Cerebellar nuclear complex (tissue), 1 donor: ENCODE measurements at places on chromosomes 16 and 17.

- DNase-seq = no peak
Observed at GRCh38 chr17:1871756-1872155, 42.0 kb downstream of the RPA1 start.

DNA sequence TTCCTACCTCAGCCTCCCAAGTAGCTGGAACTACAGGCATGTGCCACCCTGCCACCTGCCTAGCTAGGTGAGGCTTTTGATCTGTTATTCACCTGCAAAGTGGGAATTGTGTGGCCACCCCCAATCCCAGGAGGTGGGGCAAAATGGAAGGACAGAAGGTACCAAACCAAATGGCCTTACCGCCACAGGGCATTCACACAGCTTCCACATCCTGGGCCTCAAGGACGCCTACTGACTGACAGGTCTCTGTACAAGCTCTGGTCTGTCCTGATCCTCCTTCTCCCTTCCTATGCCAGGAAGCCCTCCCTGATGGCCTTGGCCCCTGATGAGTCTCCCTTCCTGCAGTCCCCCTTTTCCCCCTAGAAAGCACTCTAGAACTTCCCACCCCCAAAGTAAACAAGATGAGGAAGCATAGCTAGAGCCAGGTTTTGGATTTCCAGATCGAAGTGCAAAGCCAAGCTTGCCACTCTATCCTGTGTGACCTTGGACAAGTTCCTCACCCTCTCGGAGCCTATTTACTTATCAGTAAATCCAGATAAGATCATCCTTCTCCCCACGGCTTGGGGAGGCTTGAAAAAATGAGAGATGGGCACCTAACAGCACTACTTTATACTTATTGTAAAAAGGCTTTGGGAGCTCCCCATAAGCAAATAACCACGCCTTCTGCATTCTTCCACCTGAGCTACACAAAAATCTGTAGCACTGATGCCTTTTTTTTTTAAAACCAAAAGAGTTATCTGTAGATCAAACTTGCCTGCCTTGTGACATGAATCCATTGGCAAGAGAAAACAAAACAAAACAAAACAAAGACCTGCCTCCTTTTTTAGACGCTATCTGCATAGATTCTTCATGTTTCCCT is 4.5 kb downstream of the PLLP start:
- no peak for DNase-seq

GRCh38 chr17:63945784-63946439 is 13.8 kb upstream of the CD79B start:
- DNase-seq = no peak

DNA sequence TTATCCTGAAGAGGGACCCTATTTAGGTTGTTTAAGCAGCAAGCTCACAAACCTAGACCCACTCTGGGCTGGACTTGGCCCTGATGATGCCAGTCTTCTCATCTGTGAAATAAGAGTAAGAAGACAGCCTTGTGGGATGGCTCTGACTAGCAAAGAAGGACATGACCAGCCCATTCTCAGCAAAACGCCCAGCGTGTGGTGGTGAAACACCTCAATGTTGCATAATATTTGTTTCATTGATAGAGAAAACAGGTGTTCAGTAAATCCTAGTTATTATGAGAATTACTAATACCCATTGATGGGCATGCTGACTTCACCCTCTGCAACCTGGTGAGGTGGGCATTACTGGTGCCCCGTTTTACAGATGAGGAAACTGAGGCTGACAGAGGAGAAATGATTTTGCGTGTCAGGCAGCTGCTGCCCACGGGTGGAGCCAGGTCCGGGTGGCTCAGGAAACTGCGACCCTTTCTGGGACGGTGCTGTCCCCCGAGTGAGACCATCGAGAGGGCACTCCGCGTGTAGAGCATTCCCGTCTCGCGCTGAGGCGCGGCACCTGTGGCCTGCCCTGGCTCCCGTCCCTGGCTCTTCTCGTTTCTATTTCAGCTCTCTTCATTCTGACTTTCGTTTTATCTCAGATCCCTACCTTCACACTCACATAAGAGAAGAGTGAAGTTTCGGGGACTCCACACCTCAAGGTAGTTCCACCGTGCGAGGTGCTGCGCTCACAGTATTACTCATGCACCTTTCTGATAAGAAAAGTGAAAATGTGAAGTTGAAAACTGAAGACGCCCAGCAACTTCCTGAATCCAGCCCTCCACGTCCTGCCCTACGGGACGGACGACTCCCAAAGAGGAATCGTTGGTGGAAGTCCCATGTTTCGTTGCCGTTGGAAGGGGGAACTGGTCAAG is 48.5 kb downstream of the IRF8 start:
- DNase-seq = no peak
